ENCODE measurements at places on chromosomes 6 and 20.

DNA sequence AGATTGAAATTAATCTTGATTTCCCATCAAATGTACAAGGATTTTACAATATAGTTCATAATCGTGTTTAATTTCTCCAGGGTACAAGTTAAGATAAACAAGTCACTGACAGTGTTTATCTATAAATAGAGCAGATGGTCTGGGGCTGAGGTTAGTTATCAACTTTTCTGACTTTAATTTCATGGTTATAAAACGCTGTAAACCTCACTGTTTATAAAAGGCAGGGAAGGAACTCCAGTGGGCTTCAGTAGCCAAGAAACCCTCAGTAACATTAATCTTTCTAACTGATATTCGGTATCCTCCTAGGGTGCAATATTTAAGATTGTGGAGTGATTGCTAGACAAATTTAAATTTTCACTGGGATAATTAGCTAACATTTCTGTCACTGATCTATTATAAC is 68.6 kb downstream of the GFRAL start:
- ATAC-seq, result no peak

DNA sequence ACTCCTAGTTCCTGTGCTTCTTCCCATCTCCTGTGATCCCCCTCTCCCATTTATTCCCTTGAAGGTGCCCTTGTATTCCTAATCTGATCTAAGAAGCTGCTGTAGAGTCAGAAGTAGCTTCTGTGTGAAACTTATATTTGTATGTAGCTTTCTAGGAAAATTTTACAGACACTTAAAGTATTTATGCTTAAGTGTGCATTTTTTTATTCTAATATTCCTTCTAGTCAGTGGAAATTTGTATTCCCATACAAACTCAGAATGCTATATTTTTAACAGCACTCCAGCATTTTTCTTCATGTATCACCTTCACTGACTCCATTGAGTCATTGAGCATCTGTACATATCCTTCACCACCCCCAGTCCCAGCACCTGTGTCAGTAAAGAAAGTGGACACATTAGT is 12.7 kb downstream of the ZKSCAN8 start:
- no peak for ATAC-seq

GRCh38 chr6:25558155-25558817 is 93.7 kb upstream of the SCGN start:
- ATAC-seq, result no peak

DNA sequence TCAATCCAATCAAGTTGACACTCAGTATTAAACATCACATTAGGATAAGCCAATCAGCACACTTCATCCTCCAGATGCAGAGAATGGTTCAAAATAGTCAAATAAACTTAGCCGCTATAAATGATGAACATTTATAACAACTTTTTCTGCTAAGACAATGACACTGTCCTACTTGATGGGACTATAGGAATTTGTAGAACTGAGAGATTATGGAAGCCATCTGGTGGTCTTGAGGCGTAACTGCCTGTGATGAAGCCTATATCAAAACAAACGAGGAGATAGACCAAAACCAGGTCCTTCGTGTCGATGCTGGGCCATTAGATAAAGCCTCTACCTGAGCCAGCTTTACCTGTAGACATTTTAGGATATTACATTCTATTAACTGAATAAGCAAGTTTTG is 631.1 kb downstream of the COL12A1 start:
- ATAC-seq, result peak; percentile 84

- ATAC-seq, result no peak
Observed at GRCh38 chr20:7085467-7085866, 318.0 kb downstream of the BMP2 start.

- no peak for ATAC-seq
Observed at GRCh38 chr6:161949531-161949930, 675.7 kb upstream of the AGPAT4 start.

DNA sequence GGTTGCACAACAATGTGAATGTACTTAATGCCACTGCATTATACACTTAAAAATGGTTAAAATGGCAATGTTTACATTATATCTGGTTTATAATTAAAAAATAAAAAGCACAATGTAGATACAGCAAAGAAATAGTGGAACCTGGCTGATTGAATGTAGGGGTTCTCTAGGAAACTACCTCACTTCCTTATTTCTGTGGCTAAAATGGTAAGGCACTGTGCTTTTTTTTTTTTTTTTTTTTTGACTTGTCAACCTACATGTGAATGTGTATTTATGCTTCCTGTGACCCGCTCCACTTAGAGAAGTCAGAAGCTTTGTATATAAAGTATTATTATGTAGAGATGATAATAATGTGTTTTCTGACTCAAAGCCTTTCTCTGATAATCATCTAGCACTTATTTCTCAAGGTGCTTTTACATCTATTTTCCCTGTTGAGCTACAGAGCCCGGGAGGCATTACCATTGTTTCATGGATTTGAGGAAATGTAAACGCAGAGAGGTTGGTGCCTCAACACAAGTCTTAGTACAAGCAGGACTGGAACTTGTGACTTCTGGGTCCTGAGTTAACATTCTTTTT is 55.0 kb downstream of the SOX4 start:
- no peak for ATAC-seq

GRCh38 chr6:6024220-6024619 is 17.5 kb upstream of the NRN1 start:
- no peak for ATAC-seq

DNA sequence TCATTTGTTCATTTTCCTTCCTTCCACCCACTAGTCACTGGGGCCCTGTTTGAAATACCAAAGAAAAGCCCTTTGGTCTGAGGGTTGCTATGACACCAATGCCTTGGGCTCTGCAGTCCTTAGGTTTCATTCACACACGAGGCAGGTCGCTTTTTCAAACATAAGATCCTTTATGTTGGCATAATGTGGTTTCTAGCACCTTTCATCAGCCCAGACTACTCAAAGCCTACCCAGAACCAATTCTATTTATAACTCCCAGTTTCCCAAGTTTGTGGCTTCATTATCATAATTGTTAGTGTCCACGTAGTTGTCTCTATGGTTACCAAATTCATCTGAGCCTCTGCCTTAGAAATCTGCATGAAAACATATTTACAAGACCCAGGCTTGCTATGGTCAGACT is 6.6 kb upstream of the TP53RK start:
- ATAC-seq, result no peak

- no peak for ATAC-seq
Observed at GRCh38 chr6:96723362-96723761, 113.9 kb downstream of the GPR63 start.

GRCh38 chr6:168662301-168662936 is 221.4 kb downstream of the SMOC2 start:
- no peak for ATAC-seq

DNA sequence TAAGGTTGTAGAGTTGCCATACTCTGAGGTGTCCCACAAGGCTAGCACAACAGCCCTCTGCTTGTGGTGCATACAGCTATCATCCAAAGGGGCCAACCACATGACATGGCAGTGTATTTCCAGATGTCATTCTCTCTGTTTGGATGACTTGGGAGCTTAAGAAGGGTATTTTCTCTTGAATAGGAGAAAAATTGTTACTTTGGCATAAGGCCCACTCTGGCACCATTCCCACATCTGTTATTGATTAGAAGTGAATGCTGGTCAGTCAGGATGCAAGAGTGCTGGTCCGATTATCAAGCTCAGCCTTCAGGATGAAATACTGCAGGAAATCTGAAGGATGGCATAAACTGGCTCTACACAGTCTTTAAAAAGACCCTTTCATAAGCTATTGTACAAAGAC is 83.6 kb upstream of the C20orf144 start:
- ATAC-seq, result peak; percentile 88

DNA sequence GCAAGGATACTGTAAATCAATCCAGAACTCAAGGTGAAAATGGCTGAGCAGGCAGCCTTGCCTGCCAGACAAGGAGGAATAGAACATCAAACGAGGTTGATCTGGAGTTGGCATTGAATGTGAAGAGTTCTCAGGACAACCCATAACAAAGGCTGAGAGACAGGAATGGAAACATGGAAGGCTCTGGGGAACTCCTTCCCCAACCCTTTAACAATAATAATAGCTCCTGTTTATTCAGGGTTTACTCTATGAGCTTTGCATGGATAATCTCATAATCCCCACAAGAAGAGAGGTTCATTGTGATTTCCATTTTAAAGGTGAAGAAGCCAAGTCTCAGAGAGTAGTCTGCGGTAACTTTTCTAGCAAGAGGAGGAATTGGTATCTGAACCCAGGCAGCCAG is 151.7 kb downstream of the SOD2 start:
- ATAC-seq, result no peak

- ATAC-seq, result no peak
Observed at GRCh38 chr20:51594236-51595057, 51.9 kb upstream of the NFATC2 start.

GRCh38 chr20:37590938-37591490 is 63.3 kb upstream of the BLCAP start:
- no peak for ATAC-seq

DNA sequence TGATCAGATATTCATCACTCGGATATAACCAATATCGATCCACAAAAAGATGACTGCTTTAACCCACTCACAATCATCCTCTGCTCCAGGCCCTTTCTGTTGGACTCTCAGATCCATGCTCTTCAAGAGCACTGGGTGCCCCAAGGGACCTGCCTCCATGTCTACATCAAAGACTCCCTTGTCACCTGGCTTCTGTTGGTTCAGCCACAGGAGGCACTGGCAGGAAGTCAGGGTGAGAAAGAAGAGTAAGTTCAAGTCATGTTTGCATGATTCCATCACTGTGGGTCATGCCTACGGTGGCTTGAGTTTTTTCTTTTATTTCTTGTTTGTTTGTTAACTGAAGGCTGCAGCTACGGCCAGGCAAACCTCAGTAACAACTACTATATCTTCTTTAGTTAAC is 243.3 kb downstream of the ADGRG6 start:
- ATAC-seq, result no peak

Measured in SK-N-SH treated with all-trans-retinoic acid at 6 μM for 48 hours (cell line).